Aorta (tissue), 5 donors: ENCODE measurements at places on chromosomes 16 and 17.

- DNase-seq: no peak
- H3K4me1 ChIP-seq: no peaks in the 10 kb centered on the region
- no peaks in the 10 kb centered on the region for H3K36me3 ChIP-seq
- no peak overlapping the region for H3K4me3 ChIP-seq
- H3K27ac ChIP-seq: no peak overlapping the region
Measured at GRCh38 chr16:16828913-16829398, 450.0 kb downstream of the NPIPA7 start.

GRCh38 chr16:49287572-49287971 is 5.9 kb upstream of the CBLN1 start:
- DNase-seq: no peak
- H3K27ac ChIP-seq: no peak overlapping the region

GRCh38 chr17:2909175-2909845 is 113.1 kb downstream of the RAP1GAP2 start:
- H3K27me3 ChIP-seq: no peaks in the 10 kb centered on the region
- H3K4me1 ChIP-seq: no peaks in the 10 kb centered on the region
- DNase-seq: no peak
- no peak overlapping the region for H3K27ac ChIP-seq
- H3K36me3 ChIP-seq: no peaks in the 10 kb centered on the region

- peak; percentile 13 for DNase-seq
- H3K4me1 ChIP-seq: no peaks in the 10 kb centered on the region
- peaks cover 3% of the 10 kb centered on the region for H3K36me3 ChIP-seq
Measured at GRCh38 chr17:62444063-62444462, 20.4 kb downstream of the METTL2A start.

GRCh38 chr17:60902399-60902798 is 224.7 kb downstream of the BCAS3 start:
- H3K36me3 ChIP-seq: no peaks in the 10 kb centered on the region
- H3K27me3 ChIP-seq: no peaks in the 10 kb centered on the region
- DNase-seq: no peak
- H3K27ac ChIP-seq: peak overlapping the region; percentile 86
- H3K4me1 ChIP-seq: no peaks in the 10 kb centered on the region

DNA sequence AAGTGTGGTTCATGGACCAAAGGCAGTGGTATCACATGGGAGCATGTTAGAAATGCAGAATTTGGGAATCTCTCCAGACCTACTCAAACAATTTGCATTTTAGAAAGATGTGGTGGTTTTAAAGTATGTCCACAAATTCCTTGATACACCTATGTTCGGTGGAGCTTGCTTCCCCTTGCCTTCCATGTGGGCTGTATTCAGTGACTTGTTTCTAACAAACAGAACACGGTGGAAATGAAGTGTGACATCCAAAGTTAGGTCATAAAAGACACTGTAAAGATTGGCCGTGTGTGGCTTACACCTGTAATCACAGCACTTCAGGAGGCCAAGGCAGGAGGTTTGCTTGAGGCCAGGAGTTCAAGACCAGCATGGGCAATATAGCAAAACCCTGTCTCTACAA is 16.7 kb downstream of the COQ7 start:
- no peak for DNase-seq
- H3K36me3 ChIP-seq: no peaks in the 10 kb centered on the region
- no peaks in the 10 kb centered on the region for H3K4me1 ChIP-seq
- no peak overlapping the region for H3K27ac ChIP-seq

DNA sequence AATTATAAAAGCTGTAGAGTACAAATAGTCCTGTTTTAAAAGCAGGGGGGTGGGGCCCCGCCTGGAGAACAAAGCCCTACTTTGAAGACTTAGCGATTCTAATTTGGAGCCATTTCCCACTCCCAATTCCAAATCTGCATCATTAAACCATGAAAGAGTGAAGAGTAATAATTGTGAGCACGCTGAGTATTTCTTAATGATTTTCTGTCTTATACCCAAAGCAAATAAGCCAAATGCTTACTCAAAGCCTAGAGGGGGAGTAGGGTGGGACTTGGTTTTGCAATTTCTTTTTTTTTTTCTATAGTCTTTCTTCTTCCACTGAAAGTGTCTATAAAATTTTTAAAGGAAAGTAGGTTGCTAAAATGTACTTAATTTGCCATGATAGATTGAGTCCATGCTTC is 470.1 kb downstream of the TOX3 start:
- no peak overlapping the region for H3K27ac ChIP-seq
- no peaks in the 10 kb centered on the region for H3K27me3 ChIP-seq
- no peak overlapping the region for H3K4me3 ChIP-seq
- H3K36me3 ChIP-seq: no peaks in the 10 kb centered on the region
- no peak for DNase-seq
- no peaks in the 10 kb centered on the region for H3K4me1 ChIP-seq

- H3K27me3 ChIP-seq: no peaks in the 10 kb centered on the region
- no peaks in the 10 kb centered on the region for H3K4me1 ChIP-seq
- no peak overlapping the region for H3K27ac ChIP-seq
- H3K4me3 ChIP-seq: no peak overlapping the region
- no peaks in the 10 kb centered on the region for H3K36me3 ChIP-seq
Measured at GRCh38 chr16:75483222-75483621, 12.0 kb downstream of the CHST6 start.

- no peak for DNase-seq
- H3K27me3 ChIP-seq: no peaks in the 10 kb centered on the region
- H3K27ac ChIP-seq: no peak overlapping the region
- H3K4me3 ChIP-seq: no peak overlapping the region
- H3K4me1 ChIP-seq: no peaks in the 10 kb centered on the region
Measured at GRCh38 chr17:42708588-42708987, 26.3 kb downstream of the CNTNAP1 start.

GRCh38 chr17:31064707-31065106 is 30.1 kb upstream of the NF1 start:
- no peak for DNase-seq
- no peak overlapping the region for H3K4me3 ChIP-seq
- no peaks in the 10 kb centered on the region for H3K27me3 ChIP-seq
